ENCODE measurements at places on chromosomes 11 and 22. TPM values are rescaled to one million over a fixed set of nuclear protein-coding genes. Genes with fewer than 3 reads are reported as not detected.
A peak's percentile ranks its signal among the peaks of the same experiment; 100 is the strongest.

The APOL6 gene
- 65.2 TPM for total RNA-seq

The POTEH gene
- not detected for total RNA-seq

- DNase-seq, result no peak
These were observed 53.7 kb upstream of the DEPDC7 start for GRCh38 chr11:32962016-32962415.

GRCh38 chr11:81987829-81988472, 745.7 kb downstream of the FAM181B start:
- no peak for DNase-seq

DNA sequence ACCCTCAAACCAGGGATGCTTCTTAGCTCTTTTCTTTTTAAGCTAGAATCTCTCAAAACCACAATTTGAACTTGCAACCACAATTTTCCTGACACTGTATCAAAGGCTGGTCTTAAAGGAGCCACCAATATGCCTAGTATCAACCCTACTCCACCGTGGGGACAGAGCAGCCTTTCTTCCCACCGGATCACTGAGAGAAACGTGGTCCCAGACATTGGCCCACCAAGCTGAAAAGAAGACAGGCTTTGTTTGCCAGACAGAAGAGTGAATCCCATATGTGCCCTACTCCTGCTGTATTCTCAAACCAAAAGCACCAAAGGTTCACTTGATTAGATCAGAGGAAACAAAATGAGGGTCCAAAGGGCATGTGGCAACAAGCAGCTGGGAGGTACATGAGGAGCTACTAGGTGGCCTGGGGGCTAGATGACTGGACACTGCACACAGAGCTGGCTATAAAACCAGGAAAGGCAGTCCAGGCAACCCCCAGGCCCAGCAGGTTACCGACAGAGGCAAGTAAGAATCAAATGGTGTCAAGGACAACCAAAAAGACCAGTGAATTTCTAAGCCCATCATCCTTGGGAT, 3.6 kb upstream of the VWCE start:
- no peak for DNase-seq

GRCh38 chr22:30572840-30573593, 1.4 kb downstream of the GAL3ST1 start:
- no peak for DNase-seq

GRCh38 chr11:8233691-8234424, 29.8 kb downstream of the LMO1 start:
- DNase-seq, result no peak

The OR52A1 gene
- not detected for total RNA-seq

DNA sequence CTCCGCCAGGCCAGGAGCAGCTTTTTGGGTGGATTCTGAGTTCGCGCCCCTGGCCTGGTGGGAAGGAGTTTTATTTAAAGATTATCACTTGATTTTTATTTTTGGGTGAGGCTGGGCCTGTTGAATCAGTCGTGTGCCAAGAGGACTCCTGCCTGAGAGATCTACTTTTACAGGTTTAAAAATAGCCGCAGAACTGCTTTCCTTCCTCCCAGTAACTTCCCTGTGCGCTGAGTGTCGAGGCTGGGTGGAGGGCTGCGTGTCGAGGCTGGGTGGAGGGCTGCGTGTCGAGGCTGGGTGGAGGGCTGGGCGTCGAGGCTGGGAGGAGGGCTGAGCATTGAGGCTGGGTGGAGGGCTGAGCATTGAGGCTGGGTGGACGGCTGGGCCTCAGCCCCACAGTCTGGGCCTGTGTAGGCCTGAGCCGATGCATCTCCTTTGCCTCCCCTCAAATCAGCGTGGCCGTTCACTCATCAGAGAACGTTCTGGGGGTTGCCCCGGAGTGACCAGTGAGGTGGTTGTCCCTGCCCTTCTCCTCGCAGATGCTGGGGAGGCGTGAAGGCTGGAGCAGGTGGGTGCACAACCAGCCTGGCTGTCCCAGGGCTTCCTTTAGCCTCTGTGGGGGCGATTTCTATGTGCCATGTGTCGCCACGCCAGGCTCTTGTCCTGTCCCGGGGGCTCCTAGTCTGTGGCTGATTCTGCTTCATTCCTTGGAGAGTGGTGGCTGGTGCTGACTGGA, 30.1 kb downstream of the GRAMD4 start:
- no peak for DNase-seq

The TMPRSS13 gene
- total RNA-seq, result 2.0 TPM

DNA sequence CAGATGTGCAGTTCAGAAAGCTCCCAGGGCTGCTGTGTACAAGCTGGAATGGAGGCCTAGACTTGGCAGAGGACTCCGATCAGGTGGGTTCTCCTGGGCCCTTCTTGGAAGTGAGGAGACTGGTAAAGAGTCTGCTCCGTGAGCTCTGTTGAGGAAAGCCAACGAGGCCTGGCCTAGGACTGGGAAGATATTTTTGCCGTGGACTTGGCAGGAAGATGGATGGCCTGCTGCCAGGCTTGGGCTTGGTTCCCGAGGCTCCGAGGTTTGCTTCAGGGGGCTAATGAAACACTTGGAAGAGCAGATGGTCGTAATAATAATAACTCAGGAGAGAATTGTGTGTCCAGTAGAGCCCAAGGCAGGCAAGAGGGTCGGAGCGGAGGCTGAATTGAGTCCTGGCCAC, 3.9 kb downstream of the GALR3 start:
- no peak for DNase-seq

The CCDC116 gene
- total RNA-seq, result 0.76 TPM

The PHLDA2 gene
- 3.6 TPM for total RNA-seq

GRCh38 chr11:84722583-84723108, 904.5 kb downstream of the DLG2 start:
- no peak for DNase-seq

The TPST2 gene
- total RNA-seq, result 61.6 TPM

DNA sequence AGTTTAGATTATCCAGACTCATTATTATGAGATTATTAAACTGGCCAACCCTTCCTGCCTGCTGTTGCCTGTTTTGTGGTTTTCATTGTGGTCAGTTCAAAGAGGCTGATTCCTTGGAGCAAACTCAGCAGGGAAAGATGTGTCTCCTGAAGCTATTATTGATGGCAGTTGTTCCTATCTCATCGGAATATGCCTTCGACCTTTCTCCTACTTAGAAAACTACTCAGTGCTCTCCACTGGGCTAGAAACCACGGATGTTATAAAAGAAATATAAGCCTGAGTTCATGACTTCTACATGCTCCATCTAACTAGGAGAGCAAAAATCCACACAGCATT, 80.2 kb upstream of the NAV2 start:
- no peak for DNase-seq

DNA sequence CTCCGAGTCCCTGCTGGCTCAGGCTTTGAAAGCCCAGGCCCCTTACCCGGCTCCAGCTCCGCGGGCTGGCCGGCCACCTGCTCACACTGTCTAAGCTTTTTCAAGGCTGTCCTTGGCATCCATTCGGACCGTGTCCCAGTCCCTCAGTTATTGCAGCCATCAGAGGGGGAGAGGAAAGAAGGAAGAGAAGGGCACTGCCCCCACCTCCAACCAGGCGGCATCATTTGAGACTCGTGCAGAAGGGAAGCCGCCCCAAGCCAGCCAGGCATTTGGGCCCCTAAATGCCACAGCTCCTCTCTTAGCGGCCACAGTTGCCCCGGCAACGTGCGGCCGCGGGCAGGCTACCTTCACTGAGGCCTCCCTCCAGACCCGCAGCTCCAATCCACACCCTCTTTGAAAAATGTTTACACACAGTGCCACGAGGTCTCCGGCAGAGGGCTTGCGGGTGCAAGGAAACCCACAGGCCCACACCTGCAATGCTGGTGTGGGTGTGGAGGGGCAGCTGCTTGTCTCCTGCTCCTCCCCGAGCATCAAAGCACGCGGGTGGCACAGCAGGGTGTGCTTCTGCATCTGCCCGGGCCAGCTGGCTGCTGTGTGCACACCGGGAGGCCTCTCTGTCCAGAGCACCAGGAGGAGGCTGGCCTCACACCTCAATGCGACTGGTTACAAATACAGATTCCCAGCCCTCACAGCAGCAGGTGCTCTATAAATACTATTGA, 124.4 kb downstream of the CTTN start:
- no peak for DNase-seq

The POU2F3 gene
- total RNA-seq, result not detected

The CHRDL2 gene
- not detected for total RNA-seq

The TSPAN32 gene
- 20.5 TPM for total RNA-seq

GRCh38 chr11:79940974-79941735, 500.3 kb upstream of the TENM4 start:
- no peak for DNase-seq

The RAB39A gene
- not detected for total RNA-seq

DNA sequence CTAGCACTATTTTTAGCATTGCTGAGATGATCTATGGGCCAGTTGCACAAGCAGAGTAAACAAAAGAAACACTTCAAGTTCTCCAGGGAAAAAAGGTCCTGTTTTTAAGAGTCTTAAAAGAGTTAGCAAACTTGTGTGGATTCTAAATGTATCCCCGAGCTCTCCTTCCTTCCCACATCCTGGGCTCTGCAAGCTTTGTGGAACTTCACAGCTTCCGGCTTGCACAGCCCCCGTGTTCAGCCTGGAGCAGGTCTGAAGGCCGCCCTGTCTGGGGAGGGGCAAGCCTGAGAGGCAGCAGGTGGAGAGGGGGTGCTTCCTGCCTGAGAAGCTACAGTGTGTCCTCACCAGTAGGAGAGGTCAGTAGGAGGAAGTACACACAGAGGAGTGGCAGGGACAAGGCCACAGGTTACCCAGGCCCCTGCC, 35.1 kb upstream of the SUSD2 start:
- DNase-seq, result peak; percentile 64
